ENCODE measurements at places on chromosomes 3 and 15. TPM values are rescaled to one million over a fixed set of nuclear protein-coding genes. Genes with fewer than 3 reads are reported as not detected.

The P3H2 gene
- total RNA-seq: 18.1 TPM

The CCRL2 gene
- total RNA-seq: 6.3 TPM

The RAMAC gene
- 19.6 TPM for total RNA-seq

The PLA2G4F gene
- not detected for total RNA-seq

The TCTA gene
- total RNA-seq: 20.8 TPM

The ITGA11 gene
- total RNA-seq: 1.6 TPM

The CDCP1 gene
- total RNA-seq: 0.16 TPM

The CACNA2D3 gene
- total RNA-seq: not detected

The RTP1 gene
- not detected for total RNA-seq

The KLF15 gene
- total RNA-seq: 0.49 TPM

The GOLGA8N gene
- total RNA-seq: 2.6 TPM

The SCG3 gene
- total RNA-seq: 0.25 TPM

The ANKUB1 gene
- total RNA-seq: not detected

The MUC4 gene
- not detected for total RNA-seq

The RASGRP1 gene
- total RNA-seq: 0.57 TPM

The KATNBL1 gene
- total RNA-seq: 48.5 TPM

The C15orf62 gene
- total RNA-seq: 1.6 TPM

The NGRN gene
- total RNA-seq: 34.5 TPM

The CSTA gene
- total RNA-seq: not detected

The RPL15 gene
- total RNA-seq: 1,853 TPM

The ZPLD1 gene
- total RNA-seq: not detected

The GABRA5 gene
- total RNA-seq: not detected

The BCL2A1 gene
- total RNA-seq: not detected

The FBXO40 gene
- under 0.01 TPM for total RNA-seq

The GBE1 gene
- total RNA-seq: 109 TPM

The DUOX1 gene
- total RNA-seq: not detected

The RPSA gene
- total RNA-seq: 1,160 TPM

The TMCO5A gene
- not detected for total RNA-seq

The FILIP1L gene
- 104 TPM for total RNA-seq

The PIGBOS1 gene
- total RNA-seq: 5.0 TPM

The IL5RA gene
- total RNA-seq: not detected

The SNTN gene
- total RNA-seq: not detected

The CSPG4 gene
- total RNA-seq: 4.7 TPM

The PCSK6 gene
- 0.49 TPM for total RNA-seq

The SKOR1 gene
- under 0.01 TPM for total RNA-seq

The CIP2A gene
- 19.6 TPM for total RNA-seq

The HHATL gene
- not detected for total RNA-seq

The CNTN4 gene
- not detected for total RNA-seq

The TPRG1 gene
- total RNA-seq: not detected

The GCSAM gene
- not detected for total RNA-seq

The MINDY4B gene
- total RNA-seq: not detected

The CHMP2B gene
- 10.8 TPM for total RNA-seq

The SEC22C gene
- total RNA-seq: 81.4 TPM

The TMED3 gene
- total RNA-seq: 101 TPM

The SCAANT1 gene
- not detected for total RNA-seq
